H54 (cell line): ENCODE measurements at places on chromosomes 6 and 20.

GRCh38 chr6:166436195-166437139 is 53.7 kb upstream of the MPC1 start:
- DNase-seq: no peak

DNA sequence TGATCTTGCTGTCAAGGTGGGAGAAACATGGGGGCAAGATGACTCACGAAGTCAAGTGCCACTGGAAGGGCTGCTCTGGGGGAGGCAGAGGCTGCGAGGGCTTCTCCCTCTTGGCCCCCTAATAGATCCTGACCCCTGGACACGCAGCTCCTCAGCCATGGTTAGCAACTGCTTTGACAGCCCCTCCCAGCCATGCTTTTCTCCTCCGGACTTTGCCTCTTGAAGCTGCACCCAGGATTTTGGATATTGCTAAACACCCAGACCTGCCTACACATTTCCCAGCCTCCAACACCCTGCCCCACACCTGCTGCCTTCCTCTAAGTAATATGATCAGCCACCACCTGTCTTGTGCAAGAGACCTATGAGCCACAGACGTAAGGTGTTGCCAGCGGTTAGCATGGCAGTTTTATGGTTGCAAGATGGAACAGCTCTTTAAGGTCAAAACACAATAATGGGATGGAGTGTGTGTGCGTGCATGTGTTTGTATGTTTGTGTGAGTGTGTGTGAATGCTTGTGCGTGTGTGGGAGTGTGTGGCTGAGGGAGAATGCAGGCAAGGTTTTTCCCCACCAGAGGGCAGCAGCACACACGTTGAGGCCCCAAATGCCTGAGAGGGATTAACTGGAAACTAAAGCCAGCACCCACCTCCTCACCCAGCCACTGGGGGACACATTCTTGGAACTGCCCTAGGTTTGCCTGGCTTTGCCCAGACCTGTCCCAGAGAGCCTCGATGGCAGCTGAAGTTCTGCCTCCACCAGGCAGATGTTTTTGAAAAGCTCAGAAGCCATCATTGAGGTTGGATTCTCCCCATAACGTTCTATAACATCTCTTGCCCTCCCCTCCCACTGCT is 2.5 kb downstream of the IP6K3 start:
- DNase-seq: peak; percentile 78

DNA sequence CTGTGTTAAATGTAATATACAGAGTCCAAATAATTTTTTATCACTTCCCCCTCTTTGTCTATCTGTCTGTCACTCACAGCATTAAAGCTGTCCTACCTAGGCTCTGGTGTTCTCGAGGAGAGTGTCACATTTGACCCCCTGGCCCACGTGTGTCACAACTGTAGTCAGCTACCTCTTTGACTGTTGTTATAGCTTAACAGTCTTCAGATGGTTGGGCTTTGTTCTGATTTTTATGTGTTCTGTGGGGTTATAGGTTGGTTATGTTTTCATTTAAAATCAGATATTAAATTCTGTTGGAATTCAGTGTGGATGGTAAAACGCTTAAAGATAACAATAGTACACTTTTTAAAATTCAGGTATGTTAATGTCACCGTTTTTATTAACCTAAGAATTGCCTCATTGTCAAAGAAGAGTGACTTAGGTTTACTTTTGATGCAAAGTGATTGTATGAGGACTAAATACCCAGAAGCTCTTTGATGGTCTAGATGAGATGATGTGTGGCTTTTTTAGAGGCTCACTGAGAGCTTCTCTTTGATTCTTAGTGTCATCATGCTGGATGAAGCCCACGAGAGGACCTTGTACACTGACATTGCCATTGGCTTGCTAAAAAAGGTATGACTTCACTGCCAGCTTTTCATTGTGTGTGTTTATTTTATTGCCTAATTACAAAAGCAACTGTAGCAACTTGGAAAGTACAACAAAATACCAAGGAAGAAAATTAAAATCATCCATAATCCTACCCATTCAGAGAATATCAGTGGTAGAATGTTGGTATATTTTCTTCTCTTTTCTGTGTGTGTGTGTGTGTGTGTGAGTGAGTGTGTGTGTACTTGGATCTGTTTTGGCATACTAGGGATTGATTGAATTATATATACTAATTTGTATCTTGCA is 29.9 kb downstream of the DHX35 start:
- no peak for DNase-seq

DNA sequence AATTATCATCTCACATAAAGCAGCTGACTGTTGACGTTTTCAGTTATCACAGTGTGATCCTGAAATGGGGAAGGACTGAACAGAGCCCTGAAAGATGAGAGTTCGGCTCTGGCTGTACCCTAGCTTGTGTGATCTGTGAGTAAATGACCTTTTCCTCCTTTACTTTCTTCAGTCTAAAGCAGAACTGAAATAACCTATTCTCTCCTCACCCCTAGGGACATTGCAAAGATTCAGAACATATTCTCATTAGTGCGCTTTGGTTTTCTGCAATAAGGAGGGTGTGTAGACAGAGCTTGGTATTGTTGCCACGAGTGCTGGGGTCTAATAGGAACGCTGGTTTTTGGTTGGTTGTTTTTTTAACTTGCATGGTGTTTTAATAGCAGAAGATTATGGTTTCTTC is 16.7 kb downstream of the FARS2 start:
- DNase-seq: no peak

DNA sequence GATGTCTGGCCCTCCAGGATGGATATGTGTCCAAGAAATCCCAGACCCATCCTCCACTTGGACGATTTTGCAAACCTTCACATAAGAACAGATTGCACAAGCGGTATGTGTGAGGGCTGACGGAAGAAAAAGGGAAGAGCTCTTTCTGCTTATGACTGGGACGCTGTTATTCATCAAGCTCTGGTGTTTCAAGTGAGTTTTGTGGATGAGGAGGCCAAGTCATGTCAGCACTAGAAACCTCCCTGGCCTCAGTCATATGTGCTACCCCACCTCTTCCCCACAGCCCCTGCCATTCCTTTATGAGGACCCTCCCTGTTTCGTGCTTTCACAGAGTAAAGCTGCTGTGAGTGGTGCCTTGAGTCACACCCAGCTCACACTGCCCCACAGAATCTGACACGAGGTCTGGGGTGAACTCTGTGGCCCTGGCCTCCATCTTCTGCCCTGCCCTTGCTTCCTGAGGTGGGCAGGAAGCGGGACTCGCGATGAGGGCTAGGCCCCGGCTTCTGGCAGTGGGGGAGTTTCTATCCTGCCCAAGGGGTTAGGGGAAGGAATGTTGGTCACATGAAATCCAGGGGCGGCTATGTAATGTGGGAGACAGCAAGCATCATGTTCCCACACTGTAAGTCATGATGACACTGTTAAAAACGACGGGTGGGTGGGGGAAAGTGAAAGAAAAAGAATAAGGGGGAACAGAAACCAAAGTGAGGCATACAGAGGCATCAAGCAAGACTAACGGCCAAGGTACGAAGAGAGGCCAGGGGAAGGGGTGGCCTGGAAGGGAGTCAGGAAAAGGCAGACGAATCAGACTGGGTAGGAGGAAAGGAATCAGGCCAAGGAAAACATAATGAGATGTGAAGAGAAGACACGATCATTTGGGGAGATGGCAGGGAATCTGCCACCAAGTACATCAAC is 78.1 kb downstream of the PRDM1 start:
- no peak for DNase-seq

DNA sequence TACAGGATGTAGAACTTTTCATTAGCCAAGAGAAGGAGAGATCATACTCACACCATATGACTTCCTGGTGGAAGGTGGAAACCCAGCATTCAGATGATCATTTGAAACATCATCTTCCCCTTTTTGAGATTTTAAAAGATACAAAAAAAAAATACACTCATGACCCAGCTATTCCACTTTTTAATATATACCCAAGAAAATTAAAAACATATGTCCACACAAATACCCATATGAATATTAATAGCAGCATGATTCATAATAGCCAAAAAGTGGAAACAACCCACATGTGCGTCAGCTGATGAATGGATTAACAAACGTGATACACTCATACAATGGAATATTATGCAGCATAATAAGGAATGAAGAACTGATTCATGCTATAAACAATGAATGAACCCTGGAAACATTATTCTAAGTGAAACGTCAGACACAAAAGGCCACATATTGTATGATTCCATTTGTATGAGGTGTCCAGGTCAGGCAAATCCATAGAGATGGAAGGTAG is 130.0 kb upstream of the SGK1 start:
- no peak for DNase-seq
